Mesothelial cell of epicardium (in vitro differentiated cells): ENCODE measurements at places on chromosomes 6 and 20.
A peak's percentile ranks its signal among the peaks of the same experiment; 100 is the strongest.

DNA sequence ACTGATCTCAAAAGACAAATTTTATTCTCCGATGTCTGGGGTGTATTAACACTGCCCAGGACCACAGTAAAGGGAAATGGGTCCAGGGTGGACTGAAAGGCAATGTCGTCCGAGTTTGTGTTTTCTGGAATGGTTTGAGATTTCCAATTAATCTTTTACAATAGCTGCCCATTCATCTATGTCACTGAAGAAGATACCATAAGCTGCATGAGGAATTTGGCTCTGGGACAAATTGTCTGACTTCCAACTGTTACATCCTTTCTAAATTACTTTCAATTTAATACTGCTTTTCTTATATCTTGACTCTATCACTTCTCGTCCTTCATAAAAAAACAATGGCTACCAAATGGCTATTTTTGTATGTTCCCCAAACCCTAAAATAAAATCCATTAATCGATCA is 130.7 kb upstream of the KCNK16 start:
- H3K27me3 ChIP-seq = peaks cover 2% of the 10 kb centered on the region

- H3K4me1 ChIP-seq = peaks cover 29% of the 10 kb centered on the region
- H3K27me3 ChIP-seq = peaks cover 58% of the 10 kb centered on the region
- no peaks in the 10 kb centered on the region for H3K36me3 ChIP-seq
- no peak for DNase-seq
Measured at GRCh38 chr20:11207749-11208502, 534.1 kb upstream of the JAG1 start.

- peaks cover 60% of the 10 kb centered on the region for H3K4me1 ChIP-seq
- H3K27me3 ChIP-seq = no peaks in the 10 kb centered on the region
- DNase-seq = no peak
- no peaks in the 10 kb centered on the region for H3K36me3 ChIP-seq
- no peak overlapping the region for H3K4me3 ChIP-seq
Measured at GRCh38 chr6:37557645-37558114, 58.0 kb upstream of the CCDC167 start.

GRCh38 chr6:169890901-169891300 is 139.5 kb downstream of the ERMARD start:
- H3K4me1 ChIP-seq = no peaks in the 10 kb centered on the region
- H3K4me3 ChIP-seq = no peak overlapping the region
- H3K27ac ChIP-seq = no peak overlapping the region
- H3K36me3 ChIP-seq = no peaks in the 10 kb centered on the region
- DNase-seq = no peak

DNA sequence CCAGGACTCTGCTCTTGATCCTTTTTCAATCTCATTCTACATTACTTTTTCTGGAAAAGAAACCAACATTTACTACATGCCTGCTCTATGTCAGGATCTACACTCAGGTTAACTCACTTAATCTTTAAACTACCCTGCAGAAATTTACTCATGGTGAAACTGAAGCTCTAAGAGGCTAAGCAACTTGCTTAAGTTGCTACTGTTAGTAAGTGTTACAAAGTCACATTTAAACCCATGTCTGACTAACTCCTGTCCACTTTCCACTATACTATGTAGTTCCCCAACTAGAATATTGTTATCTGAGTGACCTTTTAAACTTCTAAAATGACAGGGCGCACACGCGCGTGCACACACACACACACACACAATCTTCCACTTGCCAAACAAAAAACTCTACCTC is 5.0 kb downstream of the CEP162 start:
- peak overlapping the region; percentile 10 for H3K27ac ChIP-seq
- H3K27me3 ChIP-seq = no peaks in the 10 kb centered on the region
- no peak for DNase-seq
- no peaks in the 10 kb centered on the region for H3K36me3 ChIP-seq
- peaks cover 19% of the 10 kb centered on the region for H3K4me1 ChIP-seq

DNA sequence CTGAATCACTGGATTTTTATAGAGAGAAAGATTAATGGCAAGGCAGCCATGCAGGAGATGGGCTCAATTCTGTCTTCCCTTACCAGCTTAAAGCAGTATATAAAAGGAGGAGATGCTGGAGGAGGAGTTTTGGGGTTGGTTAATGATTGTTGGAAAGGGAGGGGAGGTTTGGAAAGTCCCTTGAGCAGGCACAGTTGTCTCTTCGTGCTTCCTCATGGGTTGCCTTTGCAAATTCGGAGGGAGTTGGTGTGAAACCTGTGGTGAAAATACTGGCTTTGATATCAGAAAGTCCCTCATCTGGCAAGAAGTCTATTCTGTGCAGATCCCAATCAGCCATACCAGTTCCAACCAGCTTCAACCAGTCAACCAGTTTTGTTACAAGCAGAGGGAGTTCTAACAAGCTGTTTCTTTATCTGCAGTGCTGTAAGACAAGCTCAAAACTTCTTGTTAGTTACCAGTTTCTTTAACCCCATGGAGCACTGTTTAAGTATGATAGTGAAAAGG is 107.0 kb downstream of the HIVEP1 start:
- no peak overlapping the region for H3K4me3 ChIP-seq
- peaks cover 3% of the 10 kb centered on the region for H3K4me1 ChIP-seq
- peaks cover 64% of the 10 kb centered on the region for H3K36me3 ChIP-seq
- peak overlapping the region; percentile 43 for H3K27ac ChIP-seq
- DNase-seq = no peak

GRCh38 chr6:44067173-44068139 is 59.8 kb downstream of the MRPL14 start:
- H3K36me3 ChIP-seq = no peaks in the 10 kb centered on the region
- no peak overlapping the region for H3K4me3 ChIP-seq
- H3K4me1 ChIP-seq = peaks cover 27% of the 10 kb centered on the region
- no peaks in the 10 kb centered on the region for H3K27me3 ChIP-seq

DNA sequence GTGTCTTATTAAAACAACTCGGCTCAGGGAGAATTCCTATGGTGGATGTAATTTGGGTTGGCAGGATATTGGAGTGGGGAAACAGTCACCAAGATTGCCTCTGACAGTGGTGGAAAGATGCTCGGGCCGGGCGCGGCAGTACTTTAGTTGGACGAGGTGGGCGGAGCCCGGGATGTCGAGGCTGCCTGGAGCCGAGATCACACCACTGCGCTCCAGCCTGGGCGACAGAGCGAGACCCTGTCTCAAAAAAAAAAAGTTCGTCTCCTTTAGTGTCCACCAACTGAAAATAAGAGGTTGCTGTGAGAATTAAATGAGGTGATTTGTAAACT is 621 bp downstream of the NOL7 start:
- no peak for DNase-seq
- H3K27ac ChIP-seq = peak overlapping the region; percentile 95
- no peaks in the 10 kb centered on the region for H3K27me3 ChIP-seq
- peaks cover 35% of the 10 kb centered on the region for H3K4me1 ChIP-seq
- peaks cover 16% of the 10 kb centered on the region for H3K36me3 ChIP-seq

DNA sequence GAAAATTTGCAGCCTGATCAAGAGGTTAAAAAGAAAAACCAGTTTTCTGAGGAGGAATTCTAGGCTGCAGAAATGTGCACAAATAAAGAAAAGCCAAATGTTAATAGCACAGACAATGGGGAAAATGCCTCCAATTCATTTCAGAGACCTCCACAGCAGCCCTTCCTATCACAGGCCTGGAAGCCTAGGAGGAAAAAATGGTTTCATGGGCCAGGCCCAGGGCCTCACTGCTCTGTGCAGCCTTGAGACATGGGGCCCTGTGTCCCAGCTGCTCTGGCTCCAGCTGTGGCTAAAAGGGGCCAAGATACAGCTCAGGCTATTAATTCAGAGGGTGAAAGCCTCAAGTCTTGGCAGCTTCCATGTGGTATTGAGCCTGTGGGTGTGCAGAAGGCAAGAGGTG is 18.9 kb downstream of the AHI1 start:
- H3K27me3 ChIP-seq = no peaks in the 10 kb centered on the region
- no peak overlapping the region for H3K27ac ChIP-seq
- H3K4me3 ChIP-seq = no peak overlapping the region
- H3K4me1 ChIP-seq = peaks cover 12% of the 10 kb centered on the region
- peaks cover 55% of the 10 kb centered on the region for H3K36me3 ChIP-seq
- DNase-seq = no peak

DNA sequence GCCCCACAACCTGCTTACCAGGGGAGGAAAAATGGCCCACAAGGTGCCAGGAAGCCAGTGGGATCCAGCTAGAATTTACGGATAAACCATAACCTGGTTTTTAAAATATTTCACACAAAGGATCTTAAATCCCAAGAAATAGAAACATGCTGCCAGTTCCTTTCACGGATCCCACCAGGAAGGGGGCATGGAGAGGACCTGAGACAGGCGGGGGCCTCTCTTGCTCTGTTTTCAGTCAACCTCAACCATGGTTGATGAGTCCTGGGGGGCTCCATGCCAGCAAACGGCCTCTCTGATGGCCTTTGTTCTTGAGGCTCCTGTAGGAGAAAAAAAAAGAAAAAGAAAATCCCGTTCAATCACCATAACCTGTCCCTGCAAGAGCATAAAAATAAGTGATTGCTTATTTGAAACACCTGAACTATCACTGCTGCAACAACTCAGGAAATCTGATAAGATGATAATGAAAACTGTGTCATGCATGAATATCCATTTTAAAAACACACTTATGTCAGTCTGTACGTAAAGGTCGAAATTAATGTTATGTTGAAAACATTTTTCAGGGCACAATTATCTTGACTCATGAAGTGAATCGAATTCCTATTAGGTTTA is 125.8 kb upstream of the CST7 start:
- peaks cover 17% of the 10 kb centered on the region for H3K27me3 ChIP-seq
- H3K27ac ChIP-seq = no peak overlapping the region
- no peaks in the 10 kb centered on the region for H3K36me3 ChIP-seq
- DNase-seq = no peak
- no peak overlapping the region for H3K4me3 ChIP-seq
- no peaks in the 10 kb centered on the region for H3K4me1 ChIP-seq

DNA sequence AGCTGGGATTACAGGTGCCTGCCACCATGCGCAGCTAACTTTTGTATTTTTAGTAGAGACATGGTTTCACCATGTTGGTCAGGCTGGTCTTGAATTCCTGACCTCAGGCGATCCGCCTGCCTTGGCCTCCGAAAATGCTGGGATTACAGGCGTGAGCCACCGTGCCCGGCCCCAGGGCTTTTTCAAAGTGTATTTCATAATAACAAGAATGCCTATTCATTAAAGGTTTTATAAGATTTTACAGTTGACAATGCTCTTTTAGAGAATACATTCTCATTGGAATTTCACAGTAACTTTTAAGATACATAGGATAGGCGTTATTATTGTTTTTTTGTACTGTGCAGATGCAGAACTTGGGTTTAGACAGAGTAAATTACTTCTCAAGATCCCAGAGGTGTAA is 52.6 kb upstream of the PTPRK start:
- H3K4me3 ChIP-seq = no peak overlapping the region
- no peak for DNase-seq

- no peak overlapping the region for H3K4me3 ChIP-seq
- DNase-seq = no peak
- H3K36me3 ChIP-seq = no peaks in the 10 kb centered on the region
- no peaks in the 10 kb centered on the region for H3K4me1 ChIP-seq
Measured at GRCh38 chr6:32954986-32955802, 2.3 kb upstream of the HLA-DMA start.

DNA sequence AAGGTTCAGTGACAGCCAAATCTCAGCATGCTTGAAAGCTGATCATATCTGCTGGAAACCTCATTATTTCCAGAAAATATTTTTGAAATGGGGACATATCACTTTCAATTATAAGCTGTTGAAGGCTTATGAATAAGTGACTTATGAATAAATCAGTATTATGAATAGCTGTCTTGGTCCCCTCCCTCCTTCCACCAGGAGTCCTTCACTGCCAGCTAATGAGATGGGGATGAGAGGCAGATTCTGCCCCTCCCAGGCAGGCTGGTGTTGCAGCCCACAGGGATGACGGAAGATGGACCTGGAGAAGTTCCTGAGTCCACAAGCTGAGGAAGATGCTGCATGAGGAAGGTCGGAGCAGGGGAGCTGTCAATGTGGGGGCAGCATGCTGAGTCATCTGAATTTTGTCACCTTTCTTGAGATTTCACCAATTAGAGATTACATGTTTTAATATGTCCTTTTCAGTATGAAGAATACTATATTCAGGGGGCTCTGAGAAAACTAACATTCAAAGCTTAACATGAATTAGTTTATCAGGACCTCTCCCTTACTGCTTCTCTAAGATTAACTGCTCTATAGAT is 112.2 kb downstream of the DTNBP1 start:
- DNase-seq = no peak
- peaks cover 32% of the 10 kb centered on the region for H3K4me1 ChIP-seq
- H3K27me3 ChIP-seq = no peaks in the 10 kb centered on the region
- no peak overlapping the region for H3K27ac ChIP-seq
- H3K36me3 ChIP-seq = no peaks in the 10 kb centered on the region

DNA sequence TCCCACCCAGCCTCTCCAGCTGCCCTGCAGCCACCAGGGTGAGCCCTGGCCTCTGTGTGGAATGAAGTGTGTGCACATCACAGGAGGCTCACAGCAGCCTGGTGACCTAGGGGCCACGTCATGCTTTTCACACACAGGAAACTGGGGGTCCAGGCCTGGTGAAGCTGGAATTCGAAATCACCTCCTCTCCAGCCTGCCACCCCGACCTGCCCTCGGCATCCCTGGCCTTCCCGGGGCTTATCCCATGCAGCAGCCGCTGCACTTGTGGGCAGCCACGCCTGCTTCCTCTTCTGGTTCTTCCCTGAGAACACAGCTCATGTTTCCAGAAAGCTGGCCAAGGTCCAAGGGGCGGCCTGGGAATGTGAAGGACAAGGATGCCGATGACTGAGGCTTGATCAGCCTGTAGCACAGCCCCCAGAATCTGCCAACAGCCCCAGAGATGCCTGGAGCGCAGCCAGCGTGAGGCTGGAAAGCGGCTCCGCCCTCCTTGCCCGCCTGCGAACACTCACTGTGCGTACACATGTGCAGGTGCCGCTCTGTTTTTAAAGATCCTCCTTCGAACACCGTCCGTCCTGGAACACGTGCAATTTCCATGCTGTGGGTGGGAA is 4.2 kb upstream of the NTSR1 start:
- peak overlapping the region; percentile 21 for H3K27ac ChIP-seq
- no peak overlapping the region for H3K4me3 ChIP-seq
- peaks cover 49% of the 10 kb centered on the region for H3K27me3 ChIP-seq
- peaks cover 20% of the 10 kb centered on the region for H3K4me1 ChIP-seq

GRCh38 chr20:53847837-53848170 is 222.6 kb downstream of the BCAS1 start:
- no peaks in the 10 kb centered on the region for H3K4me1 ChIP-seq
- no peak overlapping the region for H3K4me3 ChIP-seq
- H3K36me3 ChIP-seq = no peaks in the 10 kb centered on the region
- H3K27me3 ChIP-seq = no peaks in the 10 kb centered on the region
- no peak for DNase-seq

DNA sequence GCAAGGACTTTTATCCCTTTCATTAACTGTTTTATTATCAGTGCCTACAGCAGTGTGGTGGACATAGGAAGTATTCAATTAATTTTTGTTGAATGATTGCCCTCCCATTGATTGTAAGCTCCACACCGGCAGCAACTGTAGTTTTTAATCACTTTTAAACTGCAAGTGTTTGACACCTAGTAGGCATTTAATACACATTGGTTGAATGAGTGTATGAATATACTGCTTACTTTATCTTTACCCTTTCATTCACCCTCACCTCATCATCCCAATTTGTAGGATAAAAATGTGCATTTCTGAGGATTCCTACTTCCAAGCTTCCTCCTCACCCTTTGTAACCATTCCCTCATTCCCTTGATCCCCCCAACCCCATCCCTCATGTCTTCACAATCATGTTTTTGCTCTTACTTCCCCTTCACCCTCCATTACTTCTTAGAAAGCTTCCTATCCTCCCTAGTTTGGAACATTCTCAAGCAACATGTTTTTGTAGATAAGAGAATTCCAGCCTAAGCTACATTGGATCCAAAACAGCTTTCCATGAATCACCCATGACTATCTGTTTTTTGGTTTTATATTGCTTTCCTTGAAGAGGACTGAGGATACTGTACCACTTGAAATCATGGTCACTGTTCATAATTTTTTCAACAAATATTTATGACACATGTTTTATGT is 955 bp upstream of the SLC26A8 start:
- peak overlapping the region; percentile 89 for H3K27ac ChIP-seq
- no peak for DNase-seq
- H3K36me3 ChIP-seq = no peaks in the 10 kb centered on the region
- no peaks in the 10 kb centered on the region for H3K27me3 ChIP-seq
- H3K4me3 ChIP-seq = no peak overlapping the region
